CD4-positive, alpha-beta T cell treated with Interleukin-4 for 4 hours (primary cell): ENCODE measurements at places on chromosomes 3 and 15.

DNA sequence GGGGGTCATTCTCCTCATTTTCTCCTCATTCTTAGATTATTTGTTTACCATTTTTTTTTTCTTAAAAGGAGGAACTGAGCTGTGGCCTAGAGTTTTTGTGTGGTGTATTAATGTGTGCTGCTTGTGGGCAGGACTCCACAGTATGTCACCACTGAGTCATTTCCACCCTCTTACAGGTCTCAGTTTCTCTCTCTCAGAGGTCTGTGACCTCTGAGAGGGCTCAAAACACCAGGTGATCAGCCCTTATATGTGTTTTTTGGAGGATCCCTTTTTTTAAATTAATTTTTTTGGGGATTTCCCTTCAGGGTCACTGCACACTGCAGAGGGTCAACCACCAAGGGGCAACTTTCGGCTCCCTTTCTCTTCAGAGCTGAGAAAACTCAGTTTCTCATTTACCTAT, 166.4 kb downstream of the SUCNR1 start:
- no peak for DNase-seq

DNA sequence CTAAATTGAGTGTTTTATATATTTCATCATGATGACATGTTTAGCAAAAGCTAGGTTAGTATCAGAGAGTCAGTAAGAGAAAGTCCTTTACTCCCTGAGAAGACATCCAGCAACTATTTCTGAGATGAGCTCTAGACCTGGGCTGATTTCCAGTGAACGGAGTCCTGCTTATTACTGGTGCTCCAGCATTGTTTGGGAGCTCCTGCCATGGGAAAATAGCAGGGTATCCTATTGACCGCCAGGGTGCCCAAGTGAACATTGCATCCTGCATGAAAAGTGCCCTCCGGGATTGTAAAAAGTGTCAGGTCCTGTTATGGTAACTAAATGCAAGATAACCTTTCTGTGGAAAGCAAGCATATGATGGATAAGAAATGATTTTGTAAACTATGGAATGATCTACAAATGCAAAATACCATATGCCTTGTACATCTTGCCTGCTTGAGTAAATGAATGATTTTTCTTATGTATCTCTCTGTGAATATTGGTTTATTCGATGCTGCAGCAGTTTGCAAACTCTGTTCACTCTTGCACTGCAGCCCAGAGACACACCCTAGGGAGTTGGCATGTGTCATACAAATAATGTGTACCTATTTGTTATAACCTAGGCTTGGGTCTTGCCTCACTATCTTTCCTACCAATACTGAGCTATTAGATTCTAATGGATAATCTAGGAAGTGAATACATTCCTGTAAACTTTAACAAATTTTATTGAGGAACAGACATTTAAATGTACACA, 96.7 kb downstream of the IL5RA start:
- no peak for DNase-seq

DNA sequence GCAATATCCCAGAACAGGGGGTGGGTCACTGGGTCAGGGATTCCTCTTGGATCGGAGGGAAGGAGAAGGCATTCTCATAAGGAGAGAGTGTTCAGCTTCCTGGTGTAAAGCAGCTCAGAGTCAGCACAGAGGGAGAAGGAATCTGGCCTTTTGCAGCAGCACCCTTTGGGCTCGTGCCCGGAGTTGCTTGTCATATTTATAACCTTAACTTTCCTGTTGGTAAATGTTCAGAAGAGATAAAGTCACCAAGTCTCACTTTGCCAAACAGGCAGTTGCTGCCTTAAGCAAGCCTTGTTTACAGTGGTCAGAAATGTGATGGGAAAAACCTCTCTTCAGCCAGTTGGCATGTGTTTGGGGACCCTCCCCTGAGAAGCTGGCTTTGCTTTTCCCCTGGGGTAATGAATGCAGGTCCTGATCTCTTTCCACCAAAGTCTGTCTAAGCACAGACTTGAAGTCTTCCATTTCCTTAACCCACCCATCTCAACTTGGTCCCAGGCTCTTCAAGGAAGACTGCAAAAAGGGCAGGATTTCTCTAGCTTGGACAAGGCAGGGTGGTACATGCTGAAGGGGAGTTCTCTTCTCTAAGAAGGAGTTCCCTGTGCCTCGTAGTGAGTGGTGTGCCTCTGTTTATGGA, 206.9 kb upstream of the BHLHE40 start:
- DNase-seq = no peak

DNA sequence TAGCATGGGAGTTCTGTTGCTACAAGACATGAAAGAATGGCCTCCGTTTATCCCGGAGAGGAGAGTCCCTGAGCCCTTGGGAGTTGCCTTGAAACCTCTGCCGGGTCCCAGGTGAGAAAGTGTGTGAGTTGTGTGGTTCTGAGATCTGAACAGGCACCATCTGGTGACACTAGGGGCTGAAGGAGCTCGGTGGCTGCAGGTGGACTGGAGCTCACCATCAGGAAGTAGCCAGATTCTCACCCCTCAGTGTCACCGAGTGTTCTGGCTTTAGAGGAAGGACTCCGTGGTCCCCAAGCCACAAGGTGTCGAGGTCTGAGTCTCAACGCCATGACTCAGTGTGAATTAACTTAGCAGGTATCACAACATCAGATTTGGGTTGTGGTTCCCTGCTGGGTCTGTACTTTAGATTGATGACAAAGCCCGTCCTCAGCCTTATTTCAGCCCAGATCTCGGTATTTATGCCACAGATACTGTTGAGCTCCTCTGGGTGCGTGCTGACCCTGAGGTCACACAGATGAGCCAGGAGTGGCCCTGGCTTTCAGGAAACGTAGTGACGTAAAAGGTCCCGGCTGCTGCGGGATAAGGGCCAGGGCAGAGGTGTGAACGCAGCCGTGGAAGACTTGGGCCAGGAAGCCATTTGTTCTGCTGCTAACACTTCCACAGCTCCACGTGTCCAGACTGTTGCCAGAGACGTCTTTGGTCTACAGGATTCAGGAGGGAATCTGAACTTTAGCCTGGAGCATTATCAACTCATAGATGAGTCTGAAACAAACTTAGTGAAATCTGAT, 54.4 kb downstream of the PGPEP1L start:
- DNase-seq = peak; percentile 3

- DNase-seq = peak; percentile 23
Observed at GRCh38 chr3:8658306-8659212, 14.0 kb upstream of the SSUH2 start.

DNA sequence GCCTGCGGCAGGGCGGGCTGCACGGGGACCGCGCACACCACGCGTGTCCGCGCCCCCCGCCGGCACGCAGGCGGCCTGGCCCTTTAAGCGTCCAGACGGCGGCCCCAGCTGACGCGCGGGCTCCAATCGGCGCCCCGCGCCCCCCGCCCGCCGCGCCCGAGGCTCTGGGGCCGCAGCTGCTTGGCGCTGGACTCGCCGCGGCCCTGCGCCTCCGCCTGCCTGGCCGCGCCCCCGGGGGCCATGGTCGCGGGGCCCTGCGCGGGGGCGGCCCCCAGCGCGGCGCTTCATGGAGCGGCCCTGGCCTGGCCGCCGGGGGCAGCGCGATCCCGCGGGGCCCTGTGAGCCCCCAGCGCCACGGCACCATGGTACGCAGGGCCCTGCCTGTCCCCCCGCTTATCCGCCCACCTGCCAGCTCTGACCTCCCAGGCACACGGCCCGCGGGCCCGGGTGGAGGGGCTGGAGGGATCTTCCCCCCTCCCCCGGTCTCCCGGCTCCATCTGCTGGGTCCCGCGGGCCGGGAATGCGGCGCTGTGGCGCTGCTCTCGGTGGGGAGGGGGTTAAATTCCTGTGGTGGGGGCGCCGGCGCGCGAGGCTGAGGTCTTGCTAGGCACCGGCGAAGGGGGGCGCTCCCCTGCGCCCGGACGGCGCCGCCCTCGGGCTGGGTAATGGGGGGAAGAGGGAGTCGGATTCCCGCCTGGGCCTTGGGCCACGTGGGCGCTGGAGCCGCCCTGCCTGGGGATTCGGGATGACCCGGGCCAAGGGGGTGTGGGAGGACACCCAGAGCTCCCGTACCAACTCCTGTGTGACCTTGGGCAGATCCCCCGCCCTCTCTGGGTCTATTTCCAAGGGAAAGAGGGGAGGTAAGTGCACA, 1.1 kb downstream of the ZBTB47 start:
- DNase-seq = no peak

- no peak for DNase-seq
Observed at GRCh38 chr3:21163956-21164355, 587.1 kb downstream of the ZNF385D start.

DNA sequence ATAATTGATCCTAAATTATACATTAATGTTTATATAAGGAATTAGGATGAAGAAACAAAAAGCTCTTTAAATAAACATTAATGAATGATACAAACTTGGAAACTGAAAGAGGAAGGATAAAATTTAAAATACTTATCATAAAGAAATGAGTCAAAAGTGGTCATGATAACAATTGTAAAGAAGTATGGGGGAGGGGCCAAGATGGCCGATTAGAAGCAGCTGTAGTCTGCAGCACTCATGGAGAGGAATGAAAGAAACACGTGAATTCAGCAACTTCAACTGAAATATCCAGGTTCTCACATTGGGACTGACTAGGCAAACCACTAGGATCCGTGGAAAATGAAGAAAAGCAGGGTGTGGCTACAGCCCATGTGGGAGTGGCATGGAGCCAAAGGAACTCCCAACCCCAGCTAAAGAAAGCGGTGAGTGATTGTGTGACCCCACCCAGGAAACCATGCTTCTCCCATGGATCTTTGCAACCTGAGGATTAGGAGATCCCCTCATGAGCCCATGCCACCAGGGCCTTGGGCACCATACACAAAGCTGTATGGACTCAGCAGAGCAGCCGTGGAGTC, 13.1 kb upstream of the CP start:
- no peak for DNase-seq

DNA sequence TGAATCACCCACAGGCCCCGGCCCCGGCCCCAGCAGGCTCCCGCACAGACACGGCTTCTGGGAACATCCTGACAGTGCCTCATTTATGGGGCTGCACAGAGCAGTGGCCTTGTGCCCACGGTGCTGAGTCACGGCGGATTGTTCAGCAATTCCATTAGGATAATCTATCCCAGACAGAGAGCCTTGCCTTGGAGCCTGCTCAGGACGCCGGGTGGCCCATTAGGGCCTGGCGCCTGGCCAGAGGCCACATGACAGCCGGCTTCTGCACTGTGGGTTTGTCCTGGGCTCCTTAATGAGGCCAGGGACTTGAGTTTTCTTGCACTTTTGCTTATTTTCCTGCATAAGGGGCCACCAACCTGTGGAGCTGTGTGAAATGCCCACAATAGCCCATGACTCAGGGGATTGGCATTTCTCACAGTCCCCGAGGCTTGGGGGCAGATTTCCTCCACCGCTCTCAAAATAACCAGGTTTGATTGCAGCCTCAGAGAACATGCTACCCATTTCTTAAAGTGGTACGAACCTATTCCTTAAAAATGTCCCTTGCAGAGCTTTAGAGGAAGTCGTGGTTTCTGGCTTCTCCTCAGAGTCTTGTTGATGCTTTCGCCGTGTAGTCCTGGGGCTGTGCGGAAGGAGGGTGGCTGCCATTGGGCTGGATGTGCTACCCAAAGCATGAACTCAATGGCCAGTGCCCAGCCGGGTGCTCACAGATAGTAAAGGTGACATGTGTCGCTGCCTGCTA, 19.0 kb downstream of the SYNM start:
- DNase-seq = no peak

DNA sequence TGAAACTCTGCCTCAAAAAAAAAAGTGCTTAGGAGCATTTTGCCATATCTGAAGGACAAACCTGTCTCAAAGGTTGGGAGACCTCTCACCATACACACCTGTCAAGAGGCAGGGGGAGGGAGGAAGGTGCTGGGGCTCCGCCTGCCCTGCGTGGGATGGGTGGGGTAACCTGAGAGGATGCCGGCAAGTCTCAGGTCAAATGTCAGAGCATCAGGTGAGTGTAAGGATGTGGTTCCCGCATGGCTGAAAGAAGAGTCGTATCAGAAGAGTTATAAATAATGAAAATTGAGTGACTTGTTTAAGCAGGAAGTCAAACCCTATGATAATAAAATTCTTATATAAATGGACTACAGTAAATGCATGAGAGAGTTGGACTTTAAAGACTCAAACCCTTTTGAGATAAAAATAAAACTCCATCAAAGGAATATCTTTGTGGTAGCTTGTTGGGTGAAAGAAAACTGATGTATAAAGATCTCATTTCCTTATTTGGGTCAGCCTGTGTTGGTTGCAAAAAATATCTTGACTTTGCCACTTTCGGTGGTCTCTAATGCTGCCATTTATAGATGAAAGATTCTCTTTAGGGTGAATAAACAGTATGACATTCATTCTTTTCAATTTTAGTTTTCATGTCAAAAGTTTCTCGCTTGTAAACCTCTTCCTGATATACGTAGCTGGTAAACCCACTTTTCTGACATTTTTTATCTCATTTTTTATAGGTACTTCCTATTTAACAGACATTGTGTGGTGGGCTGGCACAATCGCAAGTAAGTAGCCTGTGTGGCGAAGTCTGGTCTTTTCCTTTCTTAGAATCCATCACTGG, 23.8 kb downstream of the NIPA1 start:
- DNase-seq = no peak

DNA sequence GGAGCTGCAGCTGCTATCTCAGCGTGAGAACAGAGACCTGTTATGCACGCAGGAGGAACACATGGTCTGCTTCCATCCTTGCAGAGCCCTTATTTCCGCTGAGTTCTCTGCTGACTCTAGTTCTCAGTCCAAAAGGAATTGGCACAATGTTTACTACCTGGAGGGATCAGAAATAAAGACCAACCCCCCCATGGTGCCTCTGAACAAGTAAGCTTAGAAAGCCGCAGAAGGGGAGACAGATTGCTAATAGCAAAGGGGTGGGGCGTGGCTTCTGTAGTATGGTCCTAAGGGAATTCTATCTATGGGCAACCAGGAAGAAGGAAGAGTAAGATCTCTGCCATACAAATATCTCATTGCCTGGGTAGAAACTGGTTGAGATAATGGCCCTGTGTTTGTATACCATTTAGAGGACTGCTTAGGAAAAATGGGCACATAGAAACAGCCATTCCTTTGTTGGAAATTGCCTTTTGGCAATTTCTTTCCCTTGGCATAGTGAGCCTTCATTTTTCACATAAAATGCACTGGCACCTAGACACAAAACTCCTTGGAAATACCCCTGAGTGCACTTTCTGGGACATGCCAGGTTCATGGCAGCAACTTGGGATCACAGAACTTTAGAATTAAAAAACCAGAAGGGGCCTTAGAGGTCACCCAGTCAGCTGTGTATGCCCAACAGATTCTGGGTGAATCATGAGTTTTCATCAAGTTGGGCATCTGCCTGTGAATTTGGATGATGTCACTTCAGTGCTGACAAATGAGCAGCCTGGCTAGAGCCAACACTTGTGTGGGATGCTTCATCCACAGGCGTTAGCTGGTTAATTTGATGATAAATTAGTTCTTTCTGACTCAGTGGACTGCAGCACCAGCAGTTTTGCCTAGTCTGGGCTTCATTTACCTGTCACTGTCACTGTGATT, 57.4 kb upstream of the STXBP5L start:
- DNase-seq = no peak

GRCh38 chr3:106299300-106300098, 430.7 kb upstream of the CBLB start:
- peak; percentile 20 for DNase-seq
